T-cell (primary cell): ENCODE measurements at places on chromosomes 13 and 19.

GRCh38 chr13:105670179-105670990 is 865.1 kb downstream of the EFNB2 start:
- no peak for DNase-seq

- DNase-seq: no peak
Measured at GRCh38 chr13:29845440-29846056, 4.9 kb downstream of the UBL3 start.

GRCh38 chr13:100211016-100211710 is 122.3 kb downstream of the PCCA start:
- no peak for DNase-seq

DNA sequence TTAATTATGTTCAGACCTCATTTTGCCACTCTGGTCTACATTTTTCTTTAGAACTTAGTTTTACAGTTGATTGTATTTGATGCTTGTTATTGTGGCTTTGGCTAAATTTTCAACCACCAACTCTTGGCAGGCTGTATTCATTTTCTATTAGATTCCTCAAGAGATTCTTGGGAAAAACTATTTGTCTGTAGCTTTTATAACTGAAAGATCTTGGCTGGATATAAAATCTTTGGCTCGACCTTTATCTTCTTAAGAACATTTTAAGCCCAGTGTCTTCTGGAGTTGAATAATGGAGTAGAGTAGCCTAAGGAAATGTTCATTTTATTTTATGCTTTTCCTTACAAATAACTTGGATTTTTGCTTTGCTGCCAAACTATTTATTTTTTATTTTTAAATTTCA is 848.5 kb downstream of the PCDH17 start:
- DNase-seq: no peak

- no peak for DNase-seq
Measured at GRCh38 chr13:30821421-30821820, 84.7 kb upstream of the MEDAG start.

DNA sequence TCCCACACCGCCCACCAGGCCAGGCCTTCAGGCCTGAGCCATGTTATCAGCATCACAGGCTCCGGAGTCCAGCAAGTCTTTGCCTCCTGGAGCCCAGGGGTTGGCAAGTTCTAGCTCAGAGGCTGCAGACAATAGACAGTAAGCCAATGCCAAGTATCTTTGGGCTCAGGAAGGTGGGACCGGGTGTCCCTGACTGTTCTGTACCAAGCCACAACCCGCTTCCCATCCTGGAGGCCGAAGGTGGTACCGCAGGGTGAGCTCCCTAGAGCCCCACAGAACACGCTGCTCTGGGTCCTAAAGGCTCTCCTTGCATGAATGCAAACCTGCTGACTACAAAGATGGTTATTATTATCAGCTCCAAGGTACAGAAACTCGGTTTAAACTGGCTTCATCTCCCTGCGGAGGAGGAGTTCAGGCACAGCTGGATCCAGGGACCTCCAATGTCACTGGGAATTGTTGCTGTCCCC is 5.5 kb upstream of the FSTL3 start:
- no peak for DNase-seq

DNA sequence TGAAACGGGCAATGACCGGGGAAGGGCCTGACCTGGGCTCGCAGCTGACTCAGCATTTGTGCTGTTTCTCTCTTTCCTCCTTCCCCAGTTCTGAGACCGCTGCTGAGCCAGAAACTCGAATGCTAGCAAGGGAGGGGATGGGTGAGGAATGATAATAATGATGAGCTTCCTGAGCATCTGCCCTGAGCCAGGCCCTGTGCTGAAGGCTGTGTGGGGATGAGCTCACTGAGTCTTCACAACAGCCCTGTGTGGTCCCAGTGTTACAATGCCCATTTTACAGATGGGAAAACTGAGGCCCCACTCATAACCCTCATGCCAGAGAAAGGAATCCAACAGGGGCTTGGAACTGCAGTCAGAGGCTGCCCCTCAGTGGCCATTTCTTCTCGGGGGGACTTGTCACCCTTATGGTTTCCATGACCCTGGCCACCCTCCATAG is 8.1 kb downstream of the SULT2B1 start:
- no peak for DNase-seq

GRCh38 chr19:1189419-1189818 is 15.4 kb upstream of the SBNO2 start:
- no peak for DNase-seq

GRCh38 chr19:55526216-55527196 is 10.4 kb downstream of the SBK2 start:
- DNase-seq: no peak

GRCh38 chr19:5439452-5439851 is 15.8 kb upstream of the ZNRF4 start:
- no peak for DNase-seq

- DNase-seq: no peak
Measured at GRCh38 chr19:45587873-45588272, 3.3 kb upstream of the OPA3 start.

GRCh38 chr19:40692212-40692551 is 1.7 kb upstream of the NUMBL start:
- DNase-seq: no peak

- DNase-seq: no peak
Measured at GRCh38 chr13:72290962-72291681, 424.1 kb upstream of the DACH1 start.

- no peak for DNase-seq
Measured at GRCh38 chr19:13037161-13037560, 41.9 kb downstream of the NFIX start.

DNA sequence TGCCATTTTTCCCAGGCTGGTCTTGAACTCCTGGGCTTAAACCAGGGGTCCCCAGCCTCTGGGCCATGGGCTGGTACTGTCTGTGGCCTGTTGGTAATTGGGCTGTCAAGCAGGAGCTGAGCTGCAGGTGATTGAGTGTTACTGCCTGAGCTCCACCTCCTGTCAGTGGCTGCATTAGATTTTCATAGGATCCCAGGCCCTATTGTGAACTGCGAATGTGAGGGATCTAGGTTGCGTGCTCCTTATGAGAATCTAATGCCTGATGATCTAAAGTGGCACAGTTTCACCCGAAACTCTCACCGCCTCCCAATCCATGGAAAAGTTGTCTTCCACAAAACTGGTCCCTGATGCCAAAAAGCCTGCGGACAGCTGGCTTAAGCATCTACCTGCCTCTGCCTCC is 16.6 kb upstream of the ZNF536 start:
- DNase-seq: no peak

DNA sequence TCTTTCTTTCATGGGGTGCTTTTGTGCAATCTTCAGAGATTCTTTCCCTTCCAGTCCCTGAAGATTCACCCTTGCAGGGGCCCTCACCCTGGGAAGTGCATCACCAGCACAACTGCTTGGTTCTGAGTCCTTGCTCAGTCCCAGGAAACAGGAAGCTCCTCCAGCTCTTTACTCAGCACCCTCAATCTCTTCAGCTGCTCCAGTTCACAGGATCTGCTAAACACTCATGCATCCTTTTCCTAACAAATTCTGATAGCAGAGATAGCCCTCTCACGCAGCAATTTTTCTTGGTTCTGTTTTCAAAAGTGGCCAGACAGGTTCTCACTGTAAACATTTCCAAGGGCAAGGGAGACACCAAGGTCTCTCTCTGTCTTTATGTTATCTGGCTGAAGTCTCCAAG is 823.1 kb downstream of the LIG4 start:
- no peak for DNase-seq

DNA sequence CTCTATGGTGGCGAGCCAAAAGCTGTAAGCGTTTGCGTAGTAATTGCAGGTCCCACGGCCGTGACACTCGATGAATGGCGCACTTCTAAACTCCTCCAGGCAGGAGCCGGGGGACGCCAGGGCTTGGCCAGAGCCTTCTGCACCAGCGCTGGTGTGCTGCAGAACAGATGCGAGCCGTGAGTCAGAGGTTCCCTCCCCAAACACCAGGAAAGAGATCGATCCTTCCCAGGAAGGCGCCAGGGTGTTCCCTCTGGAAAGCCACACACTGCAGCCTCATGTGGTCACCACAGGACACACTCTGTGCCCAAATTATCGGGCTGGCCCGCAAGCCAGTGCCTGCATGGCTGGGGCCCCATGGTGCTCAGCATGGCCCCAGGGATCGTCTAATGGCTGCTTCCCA is 154.6 kb downstream of the COL4A1 start:
- DNase-seq: no peak

DNA sequence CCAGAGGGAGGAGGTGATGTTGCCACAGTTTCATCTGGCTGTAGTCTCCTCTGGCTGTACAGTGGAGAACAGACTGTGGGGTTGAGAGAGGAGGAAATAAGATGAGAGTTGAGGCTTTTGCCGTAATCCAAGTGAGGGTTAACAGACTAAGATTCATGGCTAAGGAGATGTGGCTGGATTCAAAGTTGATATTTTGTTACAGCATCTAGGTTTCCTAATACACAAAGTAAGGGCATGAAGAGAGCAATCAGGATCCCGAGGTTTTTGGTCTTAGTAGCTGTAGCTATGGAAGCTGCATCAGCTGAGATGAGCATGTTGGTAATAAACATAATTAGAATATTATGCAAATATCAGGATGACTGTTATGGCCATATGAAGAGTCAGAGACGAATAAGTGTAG is 1.4 kb downstream of the ZNF776 start:
- no peak for DNase-seq
